AG04449 (cell line): ENCODE measurements at places on chromosomes 7 and 10.

DNA sequence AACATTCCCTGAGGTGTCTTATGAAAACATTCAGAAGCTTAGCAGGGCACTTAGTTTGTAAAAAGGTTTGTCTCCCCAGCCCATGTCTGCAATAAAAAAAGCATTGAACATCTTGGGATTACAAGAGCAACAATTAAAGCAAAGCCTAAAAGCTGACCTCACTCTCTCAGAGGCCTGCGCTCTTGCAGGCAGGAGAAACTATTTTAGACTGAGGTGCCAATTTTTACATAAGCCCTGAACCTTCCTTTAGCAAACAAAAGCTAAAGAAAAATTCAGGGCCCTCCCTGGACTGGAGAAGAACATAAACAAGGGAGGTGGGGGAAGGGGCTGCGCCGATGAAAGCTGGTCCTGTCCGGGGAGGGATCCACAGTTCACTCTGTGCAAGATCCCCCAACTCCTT lies 312.7 kb upstream of the RNF32 start:
- DNase-seq = no peak

DNA sequence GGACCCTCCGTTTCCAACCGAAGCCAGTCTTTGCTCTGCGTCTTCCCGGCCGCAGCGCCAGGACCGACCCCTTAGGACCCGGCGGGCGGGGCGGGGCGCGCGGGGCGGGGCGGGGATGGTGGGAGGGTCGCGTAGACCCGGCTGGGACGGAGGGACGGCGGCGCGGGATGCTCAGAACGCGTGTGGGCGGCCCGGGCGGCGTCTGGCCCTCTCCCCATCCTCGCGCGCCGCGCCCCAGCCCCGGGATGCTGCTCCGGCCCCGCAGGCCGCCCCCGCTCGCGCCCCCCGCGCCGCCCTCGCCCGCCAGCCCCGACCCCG lies at the start of gene UTF1:
UTF1 (plus strand) TSS at position 174 of the 318 bp plus-strand sequence; CDS start at position 246, 72 bp downstream.
- no peak for DNase-seq

DNA sequence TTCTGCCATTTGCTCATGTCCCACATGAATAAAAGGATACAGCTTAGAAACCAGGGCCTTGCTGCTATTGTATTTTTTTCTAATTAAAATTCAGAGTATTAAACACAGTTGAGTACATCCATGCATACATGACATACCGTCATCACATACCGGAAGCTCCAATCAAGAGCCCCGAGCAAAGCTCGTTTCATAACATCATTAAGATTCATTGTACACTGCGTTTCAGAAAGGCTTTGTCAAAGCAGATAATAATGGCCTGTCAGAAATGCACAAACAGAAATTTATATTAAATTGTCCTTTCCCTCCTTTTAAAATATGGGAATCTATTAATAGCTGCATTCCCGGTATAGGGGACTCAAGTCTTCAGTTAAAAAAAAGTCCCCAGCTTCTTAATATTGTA lies 103.4 kb downstream of the PRTFDC1 start:
- DNase-seq = no peak

DNA sequence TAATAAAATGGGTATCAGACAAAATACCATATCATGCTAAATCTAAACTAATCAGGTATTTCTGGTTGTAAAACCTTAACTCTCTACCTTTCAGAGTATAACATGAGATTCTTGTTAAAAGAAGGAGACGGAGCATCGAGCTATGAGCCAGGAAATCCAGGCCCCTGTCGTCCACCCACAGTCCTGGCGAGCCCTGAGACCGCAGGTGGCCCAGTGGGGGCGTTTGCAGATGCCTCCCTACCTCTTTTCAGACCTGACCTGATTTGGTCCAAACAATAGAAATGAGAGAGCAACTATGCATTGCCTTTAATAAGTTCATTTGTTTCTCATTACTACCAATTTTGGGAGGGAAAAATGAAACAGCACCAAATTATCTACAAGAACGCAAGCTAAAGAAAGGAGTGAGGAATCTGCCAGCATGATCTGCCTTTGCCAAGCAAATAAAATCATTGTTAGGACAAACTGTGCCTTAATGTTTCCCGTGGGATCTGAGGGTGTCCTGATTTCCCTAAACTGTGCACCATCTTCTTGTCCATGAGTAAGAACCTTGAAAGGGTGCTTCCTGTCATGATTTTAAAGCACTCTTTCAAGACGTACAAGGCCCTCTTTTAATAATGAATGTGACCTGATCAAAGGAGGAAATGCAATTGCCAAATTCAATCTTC lies 166.7 kb downstream of the TCERG1L start:
- no peak for DNase-seq

DNA sequence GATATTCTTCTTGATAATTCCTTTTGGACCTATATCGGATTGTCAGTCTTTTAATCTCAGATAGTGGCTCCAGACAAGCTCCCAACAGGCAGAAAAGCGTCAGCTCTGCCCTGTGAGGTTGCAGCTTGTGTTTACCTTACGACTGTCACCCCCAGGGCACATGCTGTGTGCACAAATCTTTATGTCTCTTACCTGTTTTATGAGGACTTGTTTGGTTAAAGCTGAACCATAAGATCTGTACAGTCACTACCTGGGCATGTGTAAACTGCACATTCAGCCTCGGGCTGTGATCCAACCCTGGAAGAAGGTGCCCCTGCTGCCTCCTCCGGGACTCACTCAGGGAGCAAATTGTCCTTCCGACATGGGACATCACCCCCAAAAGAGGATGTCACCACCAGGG lies 119.8 kb downstream of the GALNT17 start:
- DNase-seq = no peak

DNA sequence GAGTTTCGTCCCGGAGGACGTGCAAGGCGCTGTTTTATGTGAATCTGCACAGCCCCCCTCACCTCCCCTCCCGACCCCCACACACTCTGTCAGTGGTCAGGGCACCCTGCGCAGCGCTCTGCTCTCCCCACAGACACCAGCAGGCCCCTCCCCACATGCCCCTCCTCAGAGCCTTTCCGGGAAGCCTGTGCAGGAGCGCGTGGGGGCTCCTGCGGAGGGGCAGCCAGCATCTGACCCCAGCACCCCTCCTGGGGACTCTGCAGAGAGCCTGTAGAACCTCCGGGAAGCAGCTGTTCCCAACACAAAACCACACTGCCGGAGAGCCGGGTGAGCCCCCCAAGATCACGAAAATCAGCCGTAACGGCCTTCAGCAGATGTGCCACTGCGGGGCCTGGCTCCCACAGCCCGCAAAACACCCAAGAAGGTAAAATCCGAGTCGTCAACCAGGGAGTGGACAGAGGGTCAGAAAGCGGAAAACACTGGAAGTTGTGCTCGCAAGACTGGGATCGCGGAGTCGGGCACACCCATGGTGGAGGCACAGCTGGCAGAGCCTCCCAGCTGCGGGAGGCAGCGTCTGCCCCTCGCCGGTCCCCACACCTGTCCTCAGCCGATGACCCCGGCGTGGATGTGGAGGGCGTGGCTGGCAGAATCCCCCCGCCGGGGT lies 53.8 kb upstream of the PDGFA start:
- DNase-seq = no peak

DNA sequence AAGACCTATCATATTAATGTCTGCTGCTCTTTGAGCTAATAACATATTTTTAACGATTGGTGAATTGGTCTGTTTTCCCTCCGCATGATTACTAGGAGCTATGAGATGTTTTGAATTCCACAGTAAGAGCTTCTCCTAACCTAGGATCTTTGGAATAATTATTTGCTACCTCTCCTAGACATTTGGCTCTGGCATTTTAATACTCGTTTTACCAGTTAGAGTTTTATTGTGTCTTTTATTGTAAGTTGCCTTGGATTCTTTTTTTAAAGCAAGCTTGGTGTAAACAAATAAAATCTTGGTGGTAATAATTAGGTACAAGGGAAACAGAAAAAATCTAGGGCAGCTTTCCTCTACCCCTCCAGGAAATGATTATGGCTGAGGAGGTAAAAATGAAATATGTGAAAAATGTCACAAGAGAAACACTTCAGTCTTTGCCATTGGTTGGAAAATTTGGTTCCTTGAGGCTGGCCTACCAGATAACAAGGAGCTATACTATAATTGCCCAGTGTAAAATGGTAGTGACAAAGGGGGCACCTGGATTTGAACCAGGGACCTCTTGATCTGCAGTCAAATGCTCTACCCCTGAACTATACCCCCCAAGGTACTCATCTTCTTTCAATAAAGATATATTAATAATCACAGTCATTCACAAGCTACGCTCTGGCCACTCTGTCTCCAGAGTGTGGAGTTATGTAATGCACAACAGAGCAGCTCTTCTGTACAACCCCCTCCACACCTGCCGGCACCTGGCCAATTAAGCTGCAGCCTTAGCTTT lies 85.4 kb downstream of the ZNF777 start:
- no peak for DNase-seq

DNA sequence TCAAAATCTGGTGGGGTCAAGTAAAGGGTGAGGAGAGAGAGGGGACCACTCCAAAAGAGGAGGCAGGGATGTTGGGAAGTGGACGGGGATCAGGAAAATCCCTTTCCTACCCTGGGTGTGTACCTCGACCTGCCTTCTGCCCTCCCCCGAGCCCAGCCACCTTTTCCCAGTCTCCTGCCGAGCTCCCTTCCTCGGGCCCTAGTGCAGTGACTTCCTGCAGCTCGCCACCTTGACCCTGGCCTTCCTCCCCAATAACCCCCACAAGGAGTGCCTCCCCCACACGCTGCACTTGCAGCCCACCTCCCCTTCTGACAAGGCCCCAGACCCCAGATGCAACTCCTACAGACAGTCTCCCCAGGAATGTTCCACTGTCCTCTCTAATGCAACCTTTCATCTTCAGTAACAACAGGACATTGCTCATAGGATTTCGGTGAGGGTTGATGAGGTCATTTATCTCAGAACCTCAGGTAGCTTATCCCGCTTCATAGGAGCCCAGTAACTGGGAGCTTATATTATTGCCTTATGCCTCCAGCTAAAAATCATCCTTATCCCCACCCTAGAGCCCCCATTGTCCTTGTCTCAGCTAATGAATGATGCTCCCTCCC lies 90.1 kb downstream of the MKI67 start:
- no peak for DNase-seq

DNA sequence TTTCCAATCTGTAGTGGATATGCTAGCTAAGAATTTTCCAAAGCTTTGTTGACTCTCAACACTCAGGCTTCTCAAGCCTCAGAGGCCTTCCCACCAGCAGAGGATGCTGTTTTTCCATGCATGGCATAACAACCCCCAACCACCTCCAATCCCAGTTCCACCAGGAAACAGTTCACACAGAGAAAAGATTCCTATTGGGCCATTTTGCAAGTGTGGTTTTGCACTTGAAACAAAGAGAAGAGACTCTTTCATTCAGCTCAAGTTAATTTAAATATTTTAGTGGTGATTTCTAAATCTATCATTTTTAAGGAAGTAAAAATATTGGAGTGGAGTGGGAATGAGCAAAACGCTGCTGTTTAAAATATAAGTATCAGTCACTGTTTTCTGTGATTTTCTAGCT lies 105.6 kb upstream of the COL1A2 start:
- DNase-seq = no peak

GRCh38 chr7:134618756-134619530 lies 27.7 kb upstream of the BPGM start:
- no peak for DNase-seq

- DNase-seq = no peak
Measured at GRCh38 chr10:38027986-38028385, 17.5 kb downstream of the ZNF33A start.

DNA sequence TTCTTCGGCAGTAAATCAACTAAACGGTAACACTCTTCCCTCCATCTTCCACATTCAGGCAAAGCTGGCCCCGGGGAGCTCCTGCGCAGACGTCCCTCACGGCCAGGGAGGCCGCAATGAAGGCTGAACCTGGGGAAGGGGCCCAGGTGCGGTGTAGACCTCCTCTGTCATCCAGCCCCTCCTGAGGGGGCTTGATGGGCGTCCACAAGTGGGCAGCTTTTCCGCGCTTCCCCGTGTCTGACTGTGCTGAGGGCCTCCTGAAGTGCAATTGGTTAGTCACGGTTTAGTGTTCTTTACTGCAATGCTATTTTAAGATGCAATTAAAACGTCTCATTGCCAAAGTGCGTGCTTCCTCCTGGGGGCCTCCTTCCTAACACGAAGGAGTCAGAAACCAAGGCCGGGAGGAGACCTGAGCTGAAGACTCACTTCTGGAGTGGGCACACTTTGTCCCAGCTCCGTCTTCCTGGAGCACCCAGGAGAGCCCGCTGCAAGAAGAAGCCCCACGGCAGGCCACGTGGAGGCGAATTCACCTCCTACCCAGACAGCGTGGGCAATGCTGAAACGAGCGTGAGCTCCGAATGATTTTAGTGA lies 173.3 kb downstream of the ELFN1 start:
- peak; percentile 63 for DNase-seq

DNA sequence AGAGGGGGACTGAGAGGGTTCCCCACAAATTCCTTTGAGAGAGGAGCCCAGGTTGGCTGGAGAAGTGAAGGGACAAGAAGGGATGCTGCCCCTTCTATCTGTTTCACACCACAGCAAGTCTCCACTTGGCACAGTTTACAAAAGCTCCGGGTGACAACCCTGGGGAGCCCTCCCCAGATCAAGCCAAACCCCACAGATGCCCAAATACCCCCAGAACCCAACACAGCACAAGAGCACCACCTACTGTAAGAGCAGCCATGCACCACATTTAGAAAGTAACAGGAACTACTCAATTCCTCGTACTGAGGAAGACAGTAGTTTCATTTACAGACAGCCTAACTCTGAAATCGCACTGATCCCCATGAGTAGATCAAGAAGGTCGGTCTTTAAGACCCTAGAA lies 67.8 kb upstream of the ATP6V0A4 start:
- no peak for DNase-seq

GRCh38 chr7:102966465-102966864 lies 53.7 kb downstream of the LRRC17 start:
- DNase-seq = no peak

DNA sequence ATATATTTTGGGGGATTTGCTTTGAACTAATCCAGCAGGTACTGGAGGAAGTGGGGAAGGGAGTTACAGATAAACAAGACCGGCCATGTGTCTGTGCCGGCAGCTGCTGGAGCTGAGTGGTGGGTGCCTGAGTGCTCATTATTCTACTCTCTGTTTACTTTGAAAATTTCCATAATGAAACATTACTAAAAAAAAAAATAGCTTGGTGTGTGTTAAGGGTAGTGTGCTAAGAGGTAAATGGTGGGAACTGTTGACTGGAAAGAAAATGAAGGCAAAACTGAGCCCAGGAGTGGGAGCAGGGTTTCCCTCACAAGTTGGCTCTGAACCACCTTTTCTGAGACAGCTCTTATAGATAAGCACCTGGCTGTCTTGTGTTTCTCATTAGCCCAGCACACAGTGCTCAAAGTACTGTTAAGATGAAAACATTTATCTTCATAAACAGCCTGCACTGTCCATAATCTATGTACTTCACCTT lies 50.6 kb downstream of the PARD3 start:
- no peak for DNase-seq
